HTR-8/SVneo (cell line): ENCODE measurements at places on chromosomes 6 and 20.

DNA sequence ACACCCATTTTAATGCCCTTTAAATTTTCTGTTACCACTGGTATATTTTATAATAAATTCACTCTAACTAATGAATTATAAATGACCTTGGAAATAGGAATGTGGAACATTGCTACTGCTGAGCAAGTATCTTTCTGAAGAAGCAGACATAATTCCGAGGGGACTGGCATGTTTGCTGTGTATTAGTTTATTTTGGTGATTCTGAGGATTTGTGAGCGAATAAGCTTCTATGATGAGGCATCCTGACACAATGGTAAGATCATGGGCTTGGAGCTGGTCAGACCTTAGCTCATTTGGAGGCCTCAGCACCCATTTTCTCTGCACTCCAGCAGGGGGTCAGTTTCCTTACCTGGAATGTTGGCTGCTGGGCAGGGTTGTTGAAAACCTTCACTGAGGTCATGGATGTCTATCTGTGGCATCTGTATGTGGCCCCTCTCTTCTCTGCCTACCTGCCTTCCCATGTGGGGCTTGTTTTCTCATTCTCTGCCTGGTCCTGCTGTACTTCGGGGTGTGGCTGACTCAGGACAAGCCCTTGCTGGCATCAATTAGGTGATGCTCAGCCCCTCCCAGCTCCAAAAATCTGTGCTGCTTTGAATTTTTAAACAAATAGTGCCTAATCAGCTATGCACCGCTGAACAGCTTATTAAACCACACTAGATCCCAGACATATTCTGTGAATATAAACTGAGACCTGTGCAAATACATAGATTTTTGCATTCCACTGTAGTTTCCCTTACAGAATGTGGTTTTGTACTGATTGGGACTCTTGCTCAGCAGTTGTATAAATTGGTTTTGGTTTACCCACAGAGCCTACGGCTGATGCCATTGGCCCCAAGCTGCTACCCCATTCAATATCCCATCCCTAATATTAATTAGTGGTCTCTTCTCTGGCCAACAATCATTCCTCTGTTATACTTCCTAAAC, 10.7 kb downstream of the ARID1B start:
- DNase-seq: no peak

DNA sequence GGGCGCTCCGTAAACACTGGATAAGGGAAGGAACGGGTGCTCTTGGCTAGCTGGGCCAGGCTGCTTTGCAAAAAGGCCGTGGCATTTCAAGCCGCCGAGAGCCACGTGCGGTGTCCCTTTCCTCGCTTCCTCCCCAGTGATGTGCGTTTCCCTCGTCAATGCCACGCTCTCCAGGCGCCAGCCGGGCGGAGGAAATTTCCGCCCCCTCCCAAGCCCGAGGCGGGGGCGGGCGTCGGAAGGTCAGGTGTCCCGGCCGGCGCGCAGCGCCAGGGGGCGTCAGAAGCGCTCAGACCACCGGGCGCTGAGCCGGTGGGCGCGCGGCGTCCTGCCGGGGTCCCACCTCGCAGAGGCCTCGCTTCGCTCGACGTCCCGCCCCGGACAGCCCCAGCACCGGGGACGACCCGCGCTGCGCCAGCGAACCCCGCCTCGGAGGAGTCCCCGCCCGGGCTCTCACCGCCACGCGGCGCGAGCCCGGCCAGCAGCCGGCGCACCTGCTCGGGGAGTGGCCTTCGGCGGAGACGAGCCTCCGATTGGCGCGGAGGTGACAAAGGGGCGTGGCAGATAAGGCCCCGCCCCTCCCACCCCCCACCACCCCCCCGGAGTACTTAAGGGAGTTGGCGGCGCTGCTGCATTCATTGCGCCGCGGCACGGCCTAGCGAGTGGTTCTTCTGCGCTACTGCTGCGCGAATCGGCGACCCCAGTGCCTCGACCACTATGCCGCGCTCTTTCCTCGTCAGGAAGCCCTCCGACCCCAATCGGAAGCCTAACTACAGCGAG, at the start of gene SNAI1:
TSS of gene SNAI1 (plus strand) at position 635 of the 777 bp plus-strand sequence. CDS start at position 715, 80 bp downstream.
- peak; percentile 100 for DNase-seq

DNA sequence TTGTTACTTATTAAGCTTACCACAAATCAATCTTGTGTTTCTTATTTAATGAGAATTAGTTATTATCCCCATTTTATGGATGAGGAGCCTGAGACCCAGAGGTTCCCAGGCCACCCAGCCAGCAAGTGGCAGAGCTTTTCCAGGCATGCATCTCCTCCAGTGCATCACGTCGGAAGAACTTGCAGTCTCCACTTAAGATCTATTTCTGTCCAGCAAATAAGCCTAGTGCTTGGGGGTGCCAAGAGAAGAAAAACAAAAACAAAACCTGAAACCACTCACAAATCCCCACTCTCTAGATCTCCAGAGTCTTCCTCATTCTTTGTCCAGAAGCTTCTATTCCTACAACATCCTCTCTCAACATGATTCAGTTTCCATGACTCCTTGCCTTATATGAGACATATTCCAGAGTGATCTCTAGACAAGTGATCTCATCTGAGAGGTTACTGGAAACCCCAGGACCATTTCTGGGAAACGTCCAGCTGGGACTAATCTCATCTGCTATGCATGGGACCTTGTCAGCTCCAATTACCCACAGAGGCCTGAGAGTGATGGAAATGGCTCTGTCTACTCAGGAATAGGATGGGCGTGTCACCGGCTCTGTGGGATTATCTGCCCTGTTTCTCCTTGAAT, 4.1 kb downstream of the GUCA1B start:
- DNase-seq: no peak

GRCh38 chr6:154926366-154926765, 68.7 kb upstream of the TIAM2 start:
- DNase-seq: no peak

DNA sequence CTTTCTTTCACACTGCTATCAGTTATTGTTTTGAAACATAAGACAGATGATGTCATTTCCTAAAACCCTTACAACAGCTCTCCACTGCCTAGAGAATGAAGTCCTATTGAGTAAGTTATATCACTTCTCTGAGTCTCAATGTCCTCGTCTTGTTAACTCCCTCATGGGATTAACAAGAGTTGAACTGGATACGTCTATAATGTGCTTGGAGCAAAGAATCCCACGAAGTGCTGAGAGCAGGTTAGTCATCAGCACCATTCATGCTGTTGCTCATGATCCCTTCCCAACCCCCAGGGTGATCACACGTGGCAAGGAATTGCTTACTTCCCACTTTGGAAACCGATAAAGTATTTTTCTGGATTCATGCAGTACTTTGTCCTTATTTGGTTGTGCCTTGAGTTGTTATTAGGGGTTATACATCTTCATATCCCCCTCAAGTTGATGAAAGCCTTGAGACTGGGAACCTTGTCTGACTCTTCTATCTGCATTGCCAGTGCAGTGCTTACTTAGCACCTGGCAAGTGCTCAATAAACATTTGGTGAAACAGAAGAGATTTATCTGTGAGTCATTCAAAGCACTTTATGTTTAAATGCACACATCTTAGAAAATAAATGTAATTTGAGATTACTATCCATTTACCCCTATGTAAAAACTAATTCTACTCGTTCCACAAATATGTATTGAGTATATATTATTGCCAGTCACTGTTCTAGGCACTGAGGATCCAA, 487.5 kb downstream of the EPM2A start:
- DNase-seq: peak; percentile 45
